ENCODE measurements at places on chromosomes 12 and 14.

GRCh38 chr14:99333841-99334635 lies 62.0 kb upstream of the BCL11B start:
- no peak for DNase-seq

- no peak for DNase-seq
Observed at GRCh38 chr12:98402091-98402490, 113.3 kb upstream of the TMPO start.

GRCh38 chr14:30673071-30673470 lies 51.0 kb downstream of the SCFD1 start:
- no peak for DNase-seq

DNA sequence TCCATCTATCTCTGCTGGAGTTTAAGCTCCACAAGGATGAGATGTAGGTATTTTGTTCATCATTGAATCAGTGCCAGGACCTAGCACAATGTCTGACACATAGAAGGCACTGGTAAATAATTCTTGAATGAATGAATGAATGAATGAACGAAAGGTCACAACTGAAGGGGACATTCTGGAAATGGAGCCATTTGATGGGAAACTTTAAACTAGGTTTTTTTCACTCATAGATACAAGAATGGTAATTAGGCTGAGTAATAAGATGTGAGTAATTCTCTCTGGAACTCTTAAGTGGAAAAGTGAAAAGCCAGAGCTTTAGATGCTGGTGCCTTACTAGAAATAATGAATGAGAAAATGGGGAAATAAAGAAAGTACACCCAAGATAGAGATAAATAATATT lies 44.3 kb downstream of the SCN8A start:
- DNase-seq, result no peak

GRCh38 chr12:32755051-32755653 lies 545 bp downstream of the YARS2 start:
- DNase-seq, result peak; percentile 49

DNA sequence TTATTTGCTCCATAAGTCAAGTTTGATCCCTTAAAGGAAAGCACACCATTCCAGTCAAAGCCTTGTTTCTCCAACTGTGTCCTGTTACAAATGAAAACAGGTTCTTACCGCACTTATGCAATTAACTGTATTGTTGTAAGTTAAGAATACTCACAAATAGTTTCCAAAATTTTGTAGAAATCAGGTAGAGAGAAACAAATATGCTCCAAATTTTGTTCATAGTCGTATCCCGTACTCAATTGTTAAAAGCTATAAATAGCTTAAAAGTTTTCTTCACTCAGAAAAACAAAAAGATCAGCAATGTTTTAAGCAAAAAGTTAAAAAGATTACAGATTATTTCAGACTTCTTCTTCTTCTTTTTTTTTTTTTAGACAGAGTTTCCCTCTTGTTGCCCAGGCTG lies 4.0 kb upstream of the AACS start:
- no peak for DNase-seq

- DNase-seq, result no peak
Observed at GRCh38 chr14:29220566-29220965, 454.0 kb downstream of the FOXG1 start.
